Activated naive CD8-positive, alpha-beta T cell treated with anti-CD3 and anti-CD28 coated beads for 36 hours (primary cell): ENCODE measurements at places on chromosomes 2 and 18. TPM values are rescaled to one million over a fixed set of nuclear protein-coding genes. Genes with fewer than 3 reads are reported as not detected.
A peak's percentile ranks its signal among the peaks of the same experiment; 100 is the strongest.

CHRND gene
- not detected for total RNA-seq

FBXO41 gene
- 45.7 TPM for total RNA-seq

ACVR1C gene
- total RNA-seq: 1.0 TPM

ZNF385B gene
- not detected for total RNA-seq

C2orf72 gene
- total RNA-seq: 2.3 TPM

CRYBA2 gene
- total RNA-seq: not detected

DNA sequence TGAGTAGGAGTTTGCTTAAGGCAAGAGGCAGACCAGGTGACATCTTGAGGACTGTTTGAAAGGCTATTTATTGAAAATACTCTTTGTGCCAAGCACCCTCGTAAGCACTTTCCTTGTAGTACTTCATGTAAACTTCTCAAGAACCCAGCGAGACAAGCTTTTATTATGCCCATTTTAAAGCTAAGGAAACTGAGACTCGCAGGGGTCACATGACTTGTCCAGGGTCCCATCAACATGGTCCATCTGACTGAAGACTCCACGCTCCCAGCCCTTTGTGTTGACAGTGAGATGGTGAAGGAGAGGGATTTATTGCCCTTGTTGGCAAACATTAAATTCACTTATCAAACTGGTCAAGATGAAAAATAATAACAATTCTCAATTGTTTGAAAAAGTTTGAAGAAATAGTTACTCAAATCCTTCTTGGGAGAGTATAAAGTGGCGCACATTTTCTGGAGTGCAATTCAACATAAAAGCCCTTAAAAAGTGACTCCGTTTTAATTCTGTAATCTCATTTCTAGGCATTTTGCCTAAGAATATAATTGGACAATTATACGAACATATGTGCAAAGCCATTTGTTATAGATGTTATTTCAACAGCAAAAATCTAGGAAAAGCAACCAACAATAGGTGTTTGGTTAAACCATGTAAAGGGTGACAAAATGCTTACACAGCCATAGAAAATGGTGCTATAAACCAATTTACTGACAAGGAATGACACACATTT is 270.5 kb upstream of the NCKAP5 start:
- DNase-seq: no peak

- no peak for DNase-seq
Observed at GRCh38 chr2:203553784-203554183, 18.7 kb upstream of the RAPH1 start.

DNA sequence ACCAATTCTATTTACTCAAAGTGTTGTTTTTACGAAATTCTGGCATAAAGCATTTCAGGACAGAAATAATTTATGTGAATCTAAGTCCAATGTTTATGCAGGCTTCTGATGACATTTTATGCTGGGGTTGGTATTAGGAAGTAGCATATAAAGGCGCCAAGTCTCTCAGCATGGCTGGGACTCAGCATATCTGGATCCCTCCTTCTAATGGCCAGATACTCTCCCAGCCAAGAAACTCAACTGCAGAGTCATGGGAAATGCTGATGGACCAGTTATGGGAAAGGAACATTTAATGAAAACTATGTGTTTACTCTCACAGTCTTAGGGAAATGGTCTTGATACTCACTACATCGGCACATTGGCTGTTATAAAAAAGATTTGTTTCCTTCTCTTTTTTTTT is 392.2 kb downstream of the ARHGAP15 start:
- no peak for DNase-seq

DNA sequence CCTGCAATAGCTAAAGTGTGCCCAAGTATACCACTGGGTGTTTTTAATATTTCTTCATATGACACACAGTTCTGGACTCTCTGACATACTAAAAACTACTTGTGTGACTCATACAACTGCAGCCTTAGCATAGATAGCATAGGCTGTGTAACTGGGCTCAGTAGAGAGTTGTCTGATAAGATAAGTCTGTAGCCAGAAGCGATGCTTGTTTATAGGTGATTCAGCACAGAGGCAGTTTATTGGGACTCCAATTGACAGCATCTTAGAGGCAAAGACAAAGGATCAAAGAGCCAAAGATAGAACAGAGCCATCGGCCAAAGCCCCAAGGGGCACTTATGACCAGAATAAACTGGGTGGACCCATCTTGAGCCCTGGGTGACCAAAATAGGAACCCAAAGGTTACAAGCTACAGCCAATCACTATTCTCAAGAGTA is 42.3 kb downstream of the AAK1 start:
- DNase-seq: no peak

DNA sequence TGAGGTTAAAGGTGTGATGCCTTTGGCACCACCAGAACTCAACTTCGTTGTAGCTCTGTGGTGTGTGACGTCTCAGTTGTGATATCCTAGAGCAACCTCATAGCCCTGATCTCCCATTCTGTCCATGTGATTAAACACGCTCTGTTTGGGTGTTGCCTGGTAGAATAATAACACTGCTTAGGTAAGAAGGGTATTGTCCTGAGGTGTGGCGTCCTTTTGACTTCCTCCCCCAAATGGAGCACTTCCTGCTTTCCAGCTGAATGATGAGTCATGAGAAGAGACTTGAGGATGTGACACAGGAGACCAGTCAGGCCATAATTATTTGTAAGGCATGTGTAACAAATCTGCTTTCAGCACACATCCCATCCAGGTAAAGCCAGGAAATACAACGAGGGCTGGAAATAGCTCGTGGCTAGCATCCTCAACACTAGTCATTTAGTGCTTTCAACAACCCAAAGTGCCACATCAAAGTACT is 100.7 kb downstream of the RAPGEF4 start:
- no peak for DNase-seq

DNA sequence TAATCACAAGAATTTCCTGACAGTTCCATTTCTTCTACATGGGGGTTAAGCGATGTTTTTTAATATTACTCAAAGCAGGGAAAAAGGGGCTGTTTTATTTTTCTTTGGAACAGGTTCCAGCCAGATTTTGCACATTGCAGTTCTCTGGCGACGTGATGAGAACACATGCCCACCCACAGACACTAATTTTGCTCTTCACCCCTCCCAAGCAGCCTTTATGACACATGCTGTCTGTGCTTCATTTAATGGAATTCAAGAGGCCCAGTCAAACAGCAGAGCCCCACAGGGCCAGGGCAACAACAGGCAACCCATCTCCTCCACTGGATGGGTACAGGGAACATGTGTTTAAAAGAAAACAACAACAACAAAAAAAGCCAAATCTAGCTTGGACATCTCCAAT is 70.8 kb downstream of the SPRED2 start:
- no peak for DNase-seq

DNA sequence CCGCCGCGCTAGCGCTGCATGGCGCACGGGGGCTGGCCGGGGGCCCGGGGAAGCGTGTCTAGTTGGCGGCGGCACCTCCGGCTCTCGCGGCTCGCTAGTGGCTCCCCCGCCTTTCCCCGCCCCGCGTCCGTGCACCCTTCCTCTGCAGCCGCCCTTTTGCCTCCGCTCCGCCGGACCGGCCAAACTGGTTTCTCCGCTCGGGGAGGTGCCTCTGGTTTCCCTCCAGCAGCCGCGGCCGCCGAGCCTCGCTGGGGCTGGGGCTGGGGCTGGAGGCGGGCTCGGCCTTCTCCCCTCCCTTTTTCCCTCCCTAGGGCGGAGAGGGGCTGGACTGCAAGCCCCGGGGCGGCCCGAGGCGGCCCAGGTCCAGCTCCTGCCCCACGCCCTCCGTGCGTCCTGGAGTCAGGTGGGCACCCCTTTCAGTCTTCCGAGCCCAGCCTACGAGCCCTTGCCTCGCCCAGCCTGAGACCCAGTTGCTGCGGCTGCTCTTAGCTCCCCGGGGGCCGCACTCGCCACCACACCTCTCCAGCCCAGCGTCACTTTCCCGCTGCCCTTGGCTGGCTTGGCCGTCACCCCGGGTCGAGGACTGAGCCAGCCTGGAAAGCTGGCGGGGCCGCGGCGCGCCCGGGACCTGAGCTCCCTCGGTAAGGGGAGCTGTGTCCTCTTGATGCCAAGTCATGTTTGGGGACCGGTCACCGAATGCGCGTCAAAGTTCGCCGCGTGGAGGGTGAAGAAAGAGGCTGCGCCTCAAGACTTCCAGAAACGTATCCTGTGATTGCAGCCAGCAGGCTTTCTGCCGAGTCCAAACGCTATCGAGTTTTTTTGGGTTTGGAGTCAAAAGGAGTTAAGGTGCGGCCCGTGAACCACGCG is at the start of gene ATP8B1:
ATP8B1 (minus strand) TSS at position 213 of the 867 bp plus-strand sequence. CDS start 71,508 bp downstream, outside the sequence.
- DNase-seq: peak; percentile 38

- no peak for DNase-seq
Observed at GRCh38 chr2:28390746-28391563, 1.7 kb upstream of the FOSL2 start.

- DNase-seq: no peak
Observed at GRCh38 chr2:227610123-227610522, 4.5 kb downstream of the SCYGR3 start.

- no peak for DNase-seq
Observed at GRCh38 chr2:234564699-234565098, 67.8 kb upstream of the ARL4C start.

DNA sequence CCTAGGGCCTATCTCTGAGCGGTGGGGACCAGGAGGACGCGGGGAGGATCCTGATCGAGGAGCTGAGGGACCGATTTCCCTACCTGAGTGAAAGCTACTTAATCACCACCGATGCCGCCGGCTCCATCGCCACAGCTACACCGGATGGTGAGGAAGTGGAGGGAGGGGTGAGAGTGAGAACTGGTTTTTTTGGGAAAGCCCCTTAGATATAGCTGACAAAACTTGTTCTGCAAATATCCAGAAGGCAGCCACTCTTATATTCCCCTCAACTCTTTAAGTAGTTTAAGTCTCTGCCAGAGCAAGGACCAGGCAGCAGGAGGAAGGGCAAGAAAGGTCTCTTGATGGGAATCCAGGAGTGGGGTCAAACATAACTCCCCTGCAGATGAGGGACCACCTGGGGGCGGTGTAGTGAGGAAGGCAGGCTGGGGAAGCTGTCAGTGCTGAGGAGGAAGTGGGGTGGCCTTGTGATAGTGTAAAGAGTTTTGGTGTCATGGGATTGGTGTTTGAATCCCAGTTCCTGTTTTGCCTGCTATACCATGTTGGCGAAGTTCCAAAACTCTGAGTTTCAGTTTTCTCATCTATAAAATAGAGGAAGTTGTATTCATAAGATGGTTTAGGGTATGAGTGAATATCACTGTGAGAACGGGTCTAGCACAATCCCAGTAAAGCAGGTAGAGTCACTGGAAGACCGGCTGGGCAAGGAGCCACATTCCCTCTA is 3.4 kb downstream of the NAGK start:
- DNase-seq: peak; percentile 61
